Stimulated activated CD4-positive, alpha-beta T cell treated with anti-CD3 and anti-CD28 coated beads, Interleukin-1b, Interleukin-23, amount 100 ng/mL, for 1 hour (primary cell): ENCODE measurements at places on chromosomes 3 and 15.

GRCh38 chr15:96893159-96893906 is 562.8 kb downstream of the NR2F2 start:
- DNase-seq = no peak

GRCh38 chr3:183269345-183269744 is 16.3 kb downstream of the B3GNT5 start:
- no peak for DNase-seq

- DNase-seq = no peak
Observed at GRCh38 chr3:188520466-188520865, 366.5 kb downstream of the LPP start.

GRCh38 chr15:78100886-78101285 is 8.5 kb downstream of the SH2D7 start:
- DNase-seq = no peak

DNA sequence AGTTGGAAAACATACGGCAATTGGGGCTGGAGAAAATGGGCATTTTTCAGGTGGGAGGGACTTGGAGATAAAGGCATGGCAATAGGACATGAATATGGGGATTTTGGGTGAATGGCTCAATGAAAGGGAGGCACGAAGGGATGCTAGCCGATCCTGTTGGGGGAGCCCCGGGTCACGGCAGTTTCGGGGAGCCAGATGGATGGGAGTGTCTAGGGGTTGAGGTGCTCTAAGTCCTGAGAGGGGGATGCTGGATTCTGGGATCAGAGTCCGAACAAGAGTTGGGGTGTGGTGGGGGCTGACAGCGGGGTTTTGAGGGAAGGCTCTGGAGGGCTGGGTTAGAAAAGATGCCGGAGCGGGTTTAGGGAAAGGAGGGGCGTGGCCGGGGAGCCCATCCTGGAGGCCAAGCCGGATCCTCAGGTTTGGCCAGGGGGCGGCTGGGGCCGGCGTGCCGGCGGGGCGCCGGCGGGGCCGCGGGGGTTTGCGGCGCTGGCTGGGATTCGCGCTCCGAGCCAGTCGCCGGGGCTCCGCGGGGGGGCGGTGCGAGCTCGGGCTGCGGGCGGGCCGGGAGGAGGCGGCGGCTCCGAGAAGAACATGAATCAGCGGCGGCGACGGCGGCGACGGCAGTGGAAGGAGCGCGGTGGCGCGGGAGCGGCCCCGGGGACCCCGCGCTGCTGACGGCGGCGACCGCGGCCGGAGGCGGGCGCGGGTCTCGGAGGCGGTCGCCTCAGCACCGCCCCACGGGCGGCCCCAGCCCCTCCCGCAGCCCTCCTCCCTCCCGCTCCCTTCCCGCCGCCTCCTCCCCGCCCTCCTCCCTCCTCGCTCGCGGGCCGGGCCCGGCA is at the start of gene TYRO3:
Gene TYRO3, plus strand, starts transcription at position 813 of the 839 bp plus-strand sequence. CDS start 46 bp downstream, outside the sequence.
- peak; percentile 39 for DNase-seq

GRCh38 chr3:86249833-86250232 is 741.1 kb downstream of the VGLL3 start:
- no peak for DNase-seq

GRCh38 chr3:70754314-70754713 is 441.9 kb upstream of the MDFIC2 start:
- DNase-seq = no peak

GRCh38 chr3:140843656-140844055 is 98.0 kb upstream of the SLC25A36 start:
- no peak for DNase-seq

- no peak for DNase-seq
Observed at GRCh38 chr3:56839784-56840715, 38.3 kb upstream of the ARHGEF3 start.

DNA sequence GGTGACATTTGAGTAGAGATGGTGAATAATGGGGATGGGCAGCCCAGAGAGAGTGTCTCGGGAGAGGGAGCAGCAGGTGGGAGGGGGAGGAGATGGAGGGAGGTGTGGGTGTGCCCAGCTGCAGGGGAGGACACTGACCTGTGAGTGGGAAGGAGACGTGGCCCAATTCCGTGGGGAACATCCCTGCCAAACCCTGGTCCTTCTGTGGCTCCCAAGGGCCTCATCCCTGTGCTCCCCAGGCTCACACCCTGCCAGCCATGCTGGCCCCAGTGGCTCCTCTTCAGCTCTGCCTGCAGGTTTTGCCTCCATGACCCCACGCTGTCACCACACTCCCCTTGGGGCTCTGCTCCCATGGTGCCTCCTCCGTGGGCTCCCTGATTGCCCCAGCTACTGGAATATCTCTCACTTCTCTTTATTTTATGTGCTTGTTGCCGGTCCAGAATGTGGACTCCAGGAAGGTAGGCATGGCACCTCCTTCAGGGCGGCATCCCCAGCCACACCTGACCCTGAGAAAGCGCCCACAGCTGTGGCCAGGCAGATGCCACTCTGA is 7.0 kb downstream of the CFAP100 start:
- DNase-seq = no peak
